ENCODE measurements at places on chromosomes 7 and 10.

DNA sequence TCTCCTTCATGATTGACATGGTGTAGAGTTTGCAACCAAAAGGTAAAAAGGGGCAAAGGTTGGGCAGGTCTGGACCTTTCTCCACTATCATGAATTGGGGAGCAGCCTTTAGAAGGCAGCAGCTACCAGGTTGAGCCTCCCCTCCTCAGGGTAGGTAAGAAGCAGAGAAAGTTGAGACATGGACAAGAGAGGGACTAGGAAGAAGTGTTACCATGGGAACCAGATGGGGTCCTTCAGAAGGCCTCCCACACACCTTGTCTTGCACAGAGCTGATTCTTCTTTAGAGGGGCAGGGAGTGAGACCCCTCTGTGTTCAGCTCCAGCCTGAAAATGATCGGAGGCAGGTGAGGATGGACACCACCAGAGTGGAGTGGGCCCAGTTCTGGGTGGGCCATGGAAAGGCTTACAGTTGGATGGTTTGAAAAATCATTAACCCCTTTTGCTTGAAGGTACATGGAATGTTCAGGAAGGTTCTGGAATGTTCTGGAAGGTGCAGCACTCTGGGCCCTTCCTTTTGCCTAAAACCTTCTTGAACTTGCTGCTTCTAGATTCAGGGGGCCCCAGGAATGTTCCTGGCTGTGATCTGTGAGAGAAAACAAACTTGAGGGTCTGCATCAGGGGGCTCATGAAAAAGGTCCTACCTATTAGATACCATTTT lies 7.0 kb downstream of the VPS37D start:
- no peak for ATAC-seq

DNA sequence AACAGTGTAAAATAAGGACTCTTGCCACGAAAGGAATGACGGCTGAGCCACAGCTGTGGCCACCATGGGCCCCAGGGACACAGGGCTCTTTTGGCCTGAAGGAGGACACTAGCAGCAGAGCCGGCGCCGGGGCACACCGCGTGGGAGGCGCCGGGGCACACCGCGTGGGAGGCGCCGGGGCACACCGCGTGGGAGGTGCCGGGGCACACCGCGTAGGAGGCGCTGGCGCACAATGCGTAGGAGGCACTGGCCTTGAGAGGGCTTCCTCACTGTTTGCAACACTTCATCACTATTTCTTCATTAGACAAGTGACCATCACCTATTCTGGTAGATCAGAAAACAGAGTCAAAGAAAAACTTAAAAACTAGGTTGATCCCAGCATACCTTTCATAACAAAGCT lies 23.4 kb downstream of the ESYT2 start:
- ATAC-seq: no peak

DNA sequence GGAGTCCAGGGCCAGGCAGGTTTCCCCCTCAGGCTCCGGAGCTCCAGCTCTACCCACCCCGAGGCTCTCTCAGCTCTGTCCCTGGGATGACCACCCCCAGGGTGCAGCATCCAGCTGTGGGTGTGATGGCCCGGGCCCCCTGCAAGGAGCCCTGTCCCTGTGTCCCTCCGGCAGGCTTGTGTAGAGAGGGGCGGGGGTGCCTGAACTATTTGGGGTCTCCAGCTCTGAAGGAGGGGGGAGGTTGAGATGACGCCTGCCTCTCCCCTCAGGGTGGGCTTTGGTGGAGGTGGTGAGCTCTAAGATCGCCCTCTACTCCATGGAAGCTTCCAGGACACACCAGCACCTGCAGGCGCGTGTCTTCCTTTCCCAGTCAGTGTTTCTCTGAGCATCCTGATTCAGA lies 39.4 kb downstream of the ADRA2A start:
- no peak for ATAC-seq

- no peak for ATAC-seq
Measured at GRCh38 chr7:117005449-117005848, 52.1 kb downstream of the ST7 start.

GRCh38 chr10:133375357-133376115 lies 2.4 kb upstream of the ECHS1 start:
- no peak for ATAC-seq

GRCh38 chr7:115914951-115915350 lies 115.6 kb downstream of the TFEC start:
- ATAC-seq: no peak

DNA sequence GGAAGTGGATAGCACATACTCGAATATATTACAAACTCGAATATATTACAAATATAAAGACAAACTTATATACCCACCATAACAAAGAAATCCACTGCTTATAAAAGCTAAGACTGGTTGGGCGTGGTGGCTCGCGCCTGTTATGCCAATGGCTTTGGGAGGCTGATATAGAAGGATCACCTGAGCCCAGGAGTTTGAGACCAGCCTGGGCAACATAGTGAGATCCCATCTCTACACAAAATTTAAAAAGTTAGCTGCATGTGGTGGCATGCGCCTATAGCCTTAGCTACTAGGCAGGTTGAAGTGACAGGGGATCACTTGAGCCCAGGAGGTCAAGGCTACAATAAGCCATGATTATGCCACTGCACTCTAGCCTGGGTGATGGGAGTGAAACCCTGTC lies 20.4 kb downstream of the MCMBP start:
- no peak for ATAC-seq

DNA sequence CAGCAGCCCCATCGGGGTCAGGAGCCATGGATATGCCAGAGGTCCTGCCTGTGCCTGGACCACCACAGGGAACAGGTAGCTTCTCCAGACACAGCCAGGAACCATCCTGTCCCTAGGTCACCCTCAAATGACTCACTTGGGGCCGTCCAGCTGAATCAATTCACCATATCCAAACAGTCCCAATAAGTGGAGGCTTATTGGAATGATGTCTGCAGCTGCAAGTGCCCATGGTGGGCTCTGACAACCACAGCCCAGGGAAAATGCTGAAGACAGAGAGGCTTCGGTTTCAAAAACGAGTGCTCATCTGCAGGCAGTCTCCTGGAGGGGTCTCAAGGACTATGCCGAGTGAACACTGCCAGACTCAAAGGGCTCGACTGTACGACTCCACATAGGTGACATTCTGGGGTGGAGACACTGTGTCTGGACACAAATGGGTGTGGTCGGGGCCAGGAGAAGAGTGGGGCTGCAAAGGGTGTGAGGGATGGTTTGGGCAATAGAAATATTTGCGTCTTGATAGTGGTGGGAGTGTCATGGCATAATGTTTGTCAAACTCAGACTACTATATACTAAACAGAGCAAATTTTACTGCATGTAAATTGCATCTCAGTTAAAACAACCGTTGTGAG lies 204.8 kb downstream of the TNS3 start:
- ATAC-seq: no peak

DNA sequence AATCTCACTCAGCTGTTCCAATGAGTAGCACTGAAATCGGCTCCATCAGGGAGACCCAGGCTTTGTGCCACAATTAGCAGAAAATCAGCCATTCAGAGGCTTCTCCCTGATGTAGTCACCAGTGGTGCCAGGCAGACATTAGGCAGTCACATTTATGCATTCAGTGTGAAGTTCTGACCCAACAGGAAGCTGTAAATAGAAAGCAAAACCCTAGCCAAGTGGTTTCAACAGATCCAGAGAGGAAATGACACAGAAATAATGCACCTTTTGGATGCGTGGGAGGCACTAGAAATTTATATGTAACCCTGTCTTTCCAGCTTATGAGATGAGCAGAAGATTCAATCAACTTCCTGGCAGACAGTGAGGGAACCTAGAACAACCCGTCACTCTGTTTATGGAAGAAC lies 186.4 kb downstream of the PDE1C start:
- ATAC-seq: no peak

- ATAC-seq: no peak
Measured at GRCh38 chr10:114504769-114505579, 100.7 kb upstream of the AFAP1L2 start.

All from activated CD4-positive, CD25-positive, alpha-beta regulatory T cell treated with anti-CD3 and anti-CD28 coated beads, Interleukin-2, amount 50 U/mL, for 24 hours (primary cell).